Stimulated activated CD4-positive, alpha-beta T cell treated with anti-CD3 and anti-CD28 coated beads, Interleukin-1b, Interleukin-23, amount 100 ng/mL, for 1 hour (primary cell): ENCODE measurements at places on chromosomes 4 and X.

GRCh38 chr4:168387091-168387490 lies 68.5 kb upstream of the DDX60 start:
- no peak for DNase-seq

DNA sequence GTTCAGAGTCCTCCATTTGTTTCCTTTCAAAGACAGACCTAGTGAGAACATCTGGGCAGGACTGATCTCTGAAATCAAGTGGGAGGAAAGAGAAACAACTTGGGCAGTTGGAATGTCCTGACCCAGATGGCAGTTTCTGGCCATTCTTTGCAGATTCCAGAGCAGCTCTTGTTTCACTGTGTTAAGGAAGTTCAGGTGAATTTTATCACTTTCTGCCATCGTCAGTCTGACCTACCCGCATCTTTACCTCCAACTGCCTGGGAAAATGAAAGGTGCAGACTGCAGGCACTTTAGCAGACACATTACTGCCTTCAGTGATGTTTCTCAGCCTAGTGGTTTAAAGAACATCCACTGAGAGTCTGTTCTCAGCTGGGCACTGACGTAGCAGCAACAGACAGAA lies 216.2 kb downstream of the CEP135 start:
- DNase-seq = no peak

GRCh38 chr4:177236886-177237285 lies 72.8 kb upstream of the NEIL3 start:
- DNase-seq = no peak

GRCh38 chr4:125642645-125643044 lies 327.9 kb downstream of the FAT4 start:
- no peak for DNase-seq
